Activated CD4-positive, alpha-beta T cell treated with anti-CD3 and anti-CD28 coated beads, Interleukin-2, amount 10 ng/mL, durations not matched to agents 7 days and 5 days (primary cell): ENCODE measurements at places on chromosomes 3 and 15. TPM values are rescaled to one million over a fixed set of nuclear protein-coding genes. Genes with fewer than 3 reads are reported as not detected.

Gene GPR176
- total RNA-seq, result not detected

Gene PPP1R14D
- total RNA-seq, result not detected

Gene PLA2G4F
- not detected for total RNA-seq

Gene IL16
- total RNA-seq, result 239 TPM
